ENCODE measurements at places on chromosomes 11 and 22.

DNA sequence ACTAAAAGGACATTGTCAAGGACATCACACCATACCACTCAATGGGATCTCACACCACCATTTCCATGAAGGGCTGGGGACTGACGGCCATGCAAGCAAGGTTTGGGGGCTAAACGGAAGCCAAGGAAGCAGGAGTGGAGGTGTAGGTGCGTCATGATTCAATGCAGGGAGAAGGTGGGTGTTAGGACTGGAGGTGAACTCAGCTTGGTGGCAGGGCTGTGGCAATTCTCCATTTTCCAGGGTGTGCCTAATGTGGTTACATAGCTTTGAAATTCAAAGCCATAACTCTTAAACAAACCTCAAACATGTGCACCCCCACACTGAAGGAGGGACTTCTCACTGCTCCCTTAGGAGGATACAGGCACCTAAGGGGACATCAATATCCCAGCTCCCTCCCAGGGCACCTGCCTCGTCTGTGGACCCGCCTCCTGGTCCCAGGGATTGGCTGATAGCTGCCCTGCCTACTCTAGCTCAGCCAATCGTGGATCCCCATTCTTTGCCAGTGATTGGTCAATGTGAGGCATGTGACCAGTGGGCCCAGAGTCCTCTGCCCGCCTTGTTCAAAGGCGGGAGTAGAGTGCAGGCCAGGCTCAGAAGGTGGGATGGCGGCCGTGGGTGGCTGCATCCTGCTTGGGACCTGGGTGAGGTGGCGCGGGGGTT is 64.6 kb downstream of the CTTN start:
- no peak overlapping the region for H3K27ac ChIP-seq
- DNase-seq: no peak

DNA sequence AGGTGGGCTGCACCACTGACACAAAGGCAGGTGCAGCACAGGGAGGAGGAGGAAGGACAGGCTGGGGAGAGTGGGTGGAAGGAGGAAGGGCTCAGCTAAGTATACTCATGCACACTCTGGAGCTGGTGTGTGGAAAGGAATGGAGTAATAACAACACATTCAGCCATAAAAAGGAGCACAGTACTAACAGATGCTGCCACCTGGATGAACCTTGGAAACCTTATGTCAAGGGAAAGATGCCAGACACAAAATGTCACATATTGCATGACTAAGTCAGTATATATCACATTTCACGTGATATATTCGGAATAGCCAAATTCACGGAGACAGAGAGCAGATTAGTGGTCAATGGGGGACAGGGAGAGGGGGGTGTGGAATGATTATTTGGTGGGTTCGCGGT is 389.6 kb upstream of the SYN3 start:
- peaks cover 2% of the 10 kb centered on the region for H3K27me3 ChIP-seq
- H3K27ac ChIP-seq: no peak overlapping the region
- peaks cover 3% of the 10 kb centered on the region for H3K4me1 ChIP-seq

DNA sequence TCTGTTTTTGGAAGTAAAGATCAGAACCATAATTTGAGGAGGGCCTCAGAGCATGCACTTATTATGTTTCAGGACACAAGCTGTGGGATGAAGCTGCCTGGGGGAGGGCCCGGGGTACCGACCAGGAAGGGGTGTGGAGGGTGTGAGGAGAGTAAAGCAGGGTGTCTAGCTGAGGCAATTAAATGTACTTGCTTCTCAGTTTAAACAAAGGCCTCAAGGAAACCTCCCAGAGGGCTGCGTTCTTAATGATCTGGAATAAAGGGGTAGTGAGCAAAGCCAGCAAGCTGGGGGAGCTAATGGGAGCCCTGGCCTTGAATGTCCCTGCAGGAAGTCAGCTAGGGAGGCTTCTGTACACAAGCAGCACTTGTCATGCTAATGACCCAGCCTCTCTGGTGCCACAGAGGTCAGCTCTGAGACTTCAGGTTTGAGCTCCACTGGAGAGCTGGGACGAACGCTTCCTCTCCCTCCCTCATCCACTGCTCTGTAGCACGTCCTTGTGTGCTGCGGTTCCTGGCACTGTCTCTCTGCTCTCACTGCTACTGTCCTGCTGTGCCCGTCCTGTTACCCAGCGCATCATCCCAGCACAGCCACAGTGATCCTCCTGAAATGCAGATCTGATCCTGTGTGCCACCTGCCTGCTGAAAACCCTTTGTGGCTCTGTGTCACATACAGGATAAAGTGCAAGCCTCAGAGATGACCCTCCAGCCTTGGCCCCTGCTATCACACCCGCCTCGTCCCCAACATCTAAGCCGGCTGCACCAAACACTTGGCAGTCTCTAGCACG is 159.7 kb downstream of the DBX1 start:
- no peak overlapping the region for H3K4me3 ChIP-seq
- H3K4me1 ChIP-seq: peaks cover 49% of the 10 kb centered on the region
- H3K27me3 ChIP-seq: peaks cover 7% of the 10 kb centered on the region
- no peak for DNase-seq

GRCh38 chr11:44978274-44978960 is 27.7 kb upstream of the TP53I11 start:
- H3K27ac ChIP-seq: no peak overlapping the region
- H3K36me3 ChIP-seq: peaks cover 4% of the 10 kb centered on the region
- no peak overlapping the region for H3K4me3 ChIP-seq
- DNase-seq: no peak

DNA sequence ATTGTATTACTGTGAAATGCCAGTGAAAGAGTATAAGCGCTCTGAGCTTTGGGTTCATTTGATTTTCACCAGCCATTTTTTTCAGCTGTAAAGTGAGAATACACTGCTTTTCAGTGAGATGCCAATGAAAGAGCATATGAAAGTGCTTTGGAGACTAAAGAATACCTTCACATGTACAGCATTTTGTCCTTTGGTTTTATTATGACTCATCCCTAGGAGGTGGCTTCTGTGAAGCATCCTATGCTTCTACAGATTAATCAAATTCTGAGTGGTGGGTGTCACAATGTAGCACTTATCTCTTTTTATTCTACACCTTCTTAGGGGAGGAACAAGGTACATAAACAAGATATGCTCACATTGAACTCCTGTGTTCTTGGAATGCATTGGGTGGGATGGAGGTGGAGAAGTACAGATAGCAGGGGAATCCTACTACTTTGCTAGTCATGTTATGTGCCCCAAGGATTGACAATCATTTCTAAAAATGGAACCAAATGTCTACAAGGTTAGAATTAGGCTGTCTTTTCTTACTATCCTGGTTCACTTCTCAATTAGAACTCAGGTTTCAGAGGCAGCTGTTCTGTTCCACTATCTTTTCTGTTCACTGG is 18.7 kb downstream of the TRIM44 start:
- H3K27me3 ChIP-seq: no peaks in the 10 kb centered on the region
- H3K36me3 ChIP-seq: peaks cover 3% of the 10 kb centered on the region
- no peak overlapping the region for H3K27ac ChIP-seq
- H3K4me1 ChIP-seq: peaks cover 3% of the 10 kb centered on the region

- no peak overlapping the region for H3K4me3 ChIP-seq
- no peaks in the 10 kb centered on the region for H3K36me3 ChIP-seq
- DNase-seq: peak; percentile 15
- no peak overlapping the region for H3K27ac ChIP-seq
Observed at GRCh38 chr22:35930933-35931332, 97.7 kb downstream of the RBFOX2 start.

DNA sequence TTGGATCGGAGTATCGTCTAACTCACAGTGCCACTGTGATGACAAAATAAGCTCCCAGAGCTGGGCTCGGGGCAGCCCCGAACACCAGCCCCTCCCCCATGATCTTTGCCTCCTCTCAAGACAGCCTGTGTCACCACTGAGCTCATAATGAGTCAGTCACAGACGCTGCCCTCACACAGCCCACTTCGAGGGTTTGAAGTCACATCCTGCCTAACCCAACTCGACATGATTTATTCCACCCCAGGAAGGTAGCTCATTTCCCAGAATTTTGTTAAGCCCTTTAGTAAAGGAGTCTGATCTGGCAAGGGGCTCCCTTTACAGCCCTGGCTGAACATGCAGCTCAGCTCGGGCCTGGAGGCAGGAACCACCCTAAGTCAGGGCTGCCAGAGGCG is 22.8 kb downstream of the MYH9 start:
- peaks cover 8% of the 10 kb centered on the region for H3K36me3 ChIP-seq
- H3K4me1 ChIP-seq: peaks cover 85% of the 10 kb centered on the region
- peak overlapping the region; percentile 29 for H3K4me3 ChIP-seq
